ENCODE measurements at places on chromosomes 16 and 17.

DNA sequence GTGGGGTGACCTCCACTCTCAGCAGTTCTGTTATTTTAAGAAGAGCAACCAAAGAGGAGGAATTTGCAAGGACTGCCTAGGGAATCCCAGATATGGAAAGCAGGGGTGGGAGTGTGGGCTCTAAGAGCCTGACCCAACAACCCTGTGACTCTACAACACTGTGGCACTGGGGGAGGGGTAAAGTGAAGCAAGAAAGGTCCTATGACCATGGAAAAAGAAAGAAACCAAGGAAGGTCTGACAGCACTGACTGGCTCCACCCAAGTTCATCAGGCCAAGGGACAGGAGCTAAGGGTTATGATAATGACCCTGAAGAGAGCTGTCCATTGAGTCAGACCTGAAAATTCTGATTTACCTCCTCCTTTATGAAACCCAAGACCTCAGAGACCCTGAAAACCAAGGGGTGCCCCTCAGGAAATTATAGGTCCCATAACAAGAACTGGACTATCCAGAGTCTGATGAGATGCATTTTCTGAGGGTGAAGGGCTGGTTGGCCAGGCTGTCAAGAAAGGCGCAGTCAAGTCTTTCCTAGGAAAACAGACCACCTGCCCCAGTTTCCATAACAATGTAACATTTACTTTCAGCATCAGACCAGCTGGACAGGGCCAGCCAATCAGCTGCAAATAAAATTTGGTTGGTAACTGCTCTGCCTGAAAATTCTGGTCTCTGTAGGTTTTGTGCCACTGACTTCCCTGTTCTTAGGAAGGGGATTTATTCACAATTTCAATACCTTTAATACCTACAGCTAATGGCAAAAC, 53.8 kb upstream of the MTMR4 start:
- no peak for DNase-seq

GRCh38 chr17:9105068-9105868, 84.0 kb downstream of the NTN1 start:
- DNase-seq = no peak

- DNase-seq = no peak
These were observed 39.7 kb downstream of the XYLT1 start for GRCh38 chr16:17431012-17431411.

GRCh38 chr17:44417553-44417952, 28.1 kb upstream of the ITGA2B start:
- no peak for DNase-seq

GRCh38 chr17:45335721-45336120, 18.9 kb upstream of the MAP3K14 start:
- no peak for DNase-seq

DNA sequence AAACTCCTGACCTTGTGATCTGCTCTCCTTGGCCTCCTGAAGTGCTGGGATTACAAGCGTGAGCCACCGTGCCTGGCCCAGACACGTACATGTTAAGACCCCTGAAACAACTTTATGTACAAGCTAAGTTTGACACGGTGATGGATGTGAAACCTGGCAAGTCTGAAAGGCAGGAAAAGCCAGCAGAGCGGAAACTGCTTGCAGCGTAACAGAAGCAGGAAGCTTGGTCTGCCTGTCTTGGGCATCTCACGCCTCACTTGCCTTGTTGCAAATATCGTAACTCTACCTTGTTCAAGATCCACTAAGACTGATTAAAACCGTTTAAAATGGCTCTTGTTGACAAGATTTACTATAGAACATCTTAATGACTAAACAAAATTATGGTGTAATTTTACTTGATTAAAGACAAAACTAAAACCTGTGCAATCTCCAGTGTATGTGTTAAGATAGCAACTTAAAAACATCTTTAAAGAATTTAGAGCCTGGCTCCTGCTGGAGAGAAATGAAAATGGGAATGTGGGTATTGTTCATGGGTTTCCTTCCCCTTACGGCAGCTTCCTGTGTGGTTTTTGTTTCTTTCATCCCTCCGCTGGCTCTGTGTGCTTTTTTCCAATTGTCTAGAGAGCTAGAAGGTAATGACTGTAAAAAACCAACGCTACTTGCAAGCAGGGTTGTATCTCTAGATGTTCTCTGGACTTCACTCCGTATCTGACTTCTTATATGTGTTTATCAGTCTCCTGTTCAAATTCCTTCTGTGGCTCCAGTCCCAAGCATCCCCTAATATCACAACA, 477.6 kb downstream of the XYLT1 start:
- DNase-seq = no peak

GRCh38 chr16:59905131-59905530, 1171.0 kb upstream of the GOT2 start:
- DNase-seq = no peak

GRCh38 chr17:72361892-72362291, 241.1 kb downstream of the SOX9 start:
- no peak for DNase-seq

DNA sequence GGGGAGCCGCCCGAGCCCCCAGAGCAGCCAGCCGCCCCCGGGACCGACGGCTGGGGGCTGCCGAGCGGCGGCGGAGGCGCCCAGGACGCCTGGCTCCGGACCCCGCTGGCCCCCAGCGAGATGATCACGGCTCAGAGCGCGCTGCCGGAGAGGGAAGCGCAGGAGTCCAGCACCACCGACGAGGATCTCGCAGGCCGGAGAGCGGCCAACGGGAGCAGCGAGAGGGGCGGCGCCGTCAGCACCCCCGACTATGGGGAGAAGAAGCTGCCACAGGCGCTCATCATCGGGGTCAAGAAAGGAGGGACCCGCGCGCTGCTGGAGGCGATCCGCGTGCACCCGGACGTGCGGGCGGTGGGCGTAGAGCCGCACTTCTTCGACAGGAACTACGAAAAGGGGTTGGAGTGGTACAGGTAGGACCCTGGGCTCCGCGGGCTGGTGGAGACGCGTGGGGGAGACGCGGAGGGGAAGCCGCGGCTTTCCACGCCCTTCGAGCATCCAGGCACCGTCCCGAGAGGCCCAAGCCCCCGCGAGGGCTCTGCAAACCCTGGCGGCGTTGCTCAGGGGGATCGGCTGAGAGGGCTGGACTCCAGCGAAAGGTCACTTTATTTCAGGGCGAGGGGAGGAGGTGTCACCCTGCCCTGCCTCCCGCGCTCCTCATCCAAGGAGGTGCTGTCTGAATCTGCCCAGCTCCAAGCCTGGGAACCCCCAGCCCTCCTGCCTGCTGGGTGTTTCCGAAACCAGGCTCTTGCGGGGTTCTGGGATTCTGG, 1.2 kb downstream of the HS3ST4 start:
- no peak for DNase-seq

- DNase-seq = no peak
These were observed 16.8 kb downstream of the SMCR8 start for GRCh38 chr17:18331879-18332278.

DNA sequence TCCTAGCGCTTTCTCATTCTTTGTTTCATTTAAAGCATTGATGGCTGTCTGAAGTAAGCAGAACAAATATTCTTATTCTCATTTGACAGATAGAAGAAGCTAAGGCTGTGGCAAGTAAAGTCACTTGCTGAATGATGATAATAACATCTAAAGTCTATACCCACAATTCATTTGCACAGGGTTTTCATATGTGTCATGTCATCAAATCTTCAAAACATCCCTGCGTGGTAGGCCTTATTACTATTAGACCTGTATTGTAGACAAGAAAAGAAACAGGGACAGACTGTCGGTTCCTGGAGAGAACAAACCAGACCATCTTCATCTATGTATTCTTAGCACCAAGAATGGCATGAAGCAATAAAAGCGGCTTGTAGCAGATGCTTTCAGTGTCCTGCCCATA, 85.9 kb downstream of the ASIC2 start:
- no peak for DNase-seq

DNA sequence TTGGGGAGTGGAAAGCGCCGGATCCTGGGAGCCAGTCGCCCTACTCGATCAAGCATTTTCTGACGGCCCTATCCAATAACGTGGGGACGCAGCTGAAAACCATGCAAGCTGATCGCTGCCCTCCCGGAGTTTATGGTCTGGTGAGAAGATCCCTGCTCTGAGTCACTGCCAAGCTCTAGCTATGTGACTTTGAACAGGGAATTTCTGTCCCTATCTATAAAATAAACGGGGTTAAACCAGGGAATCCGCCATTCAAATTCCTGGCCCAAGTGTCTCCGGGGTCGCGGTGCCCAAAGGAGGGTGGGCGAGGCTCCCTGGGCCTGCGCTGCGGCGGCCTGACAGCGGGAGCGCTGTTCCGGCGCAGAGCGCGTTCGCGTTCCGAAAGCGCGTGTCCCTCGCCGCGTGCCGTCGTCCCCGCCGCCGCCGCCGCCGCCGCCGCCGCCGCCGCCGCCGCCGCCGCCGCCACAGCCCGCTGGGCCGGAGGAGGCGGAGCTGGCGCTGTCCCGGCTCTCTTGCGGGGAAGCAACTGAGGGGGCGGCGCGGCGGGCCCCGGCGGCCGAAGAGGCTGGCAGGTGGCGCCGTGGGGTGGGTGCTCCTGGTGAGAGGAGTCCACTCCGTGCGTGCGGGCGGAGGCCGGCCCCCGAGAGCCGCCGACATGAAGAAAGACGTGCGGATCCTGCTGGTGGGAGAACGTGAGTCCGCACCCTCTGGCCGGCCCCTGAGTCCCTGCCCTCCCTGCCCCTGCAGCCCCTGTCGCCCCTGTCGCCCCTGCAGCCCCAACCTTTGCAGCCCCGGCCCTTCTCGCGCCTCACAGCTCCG, at the start of gene RHOT1:
TSS of gene RHOT1 (plus strand) at position 465 of the 819 bp plus-strand sequence. CDS start at position 656, 191 bp downstream.
- DNase-seq = peak; percentile 71

GRCh38 chr17:62882878-62883277, 74.8 kb upstream of the MARCHF10 start:
- no peak for DNase-seq

DNA sequence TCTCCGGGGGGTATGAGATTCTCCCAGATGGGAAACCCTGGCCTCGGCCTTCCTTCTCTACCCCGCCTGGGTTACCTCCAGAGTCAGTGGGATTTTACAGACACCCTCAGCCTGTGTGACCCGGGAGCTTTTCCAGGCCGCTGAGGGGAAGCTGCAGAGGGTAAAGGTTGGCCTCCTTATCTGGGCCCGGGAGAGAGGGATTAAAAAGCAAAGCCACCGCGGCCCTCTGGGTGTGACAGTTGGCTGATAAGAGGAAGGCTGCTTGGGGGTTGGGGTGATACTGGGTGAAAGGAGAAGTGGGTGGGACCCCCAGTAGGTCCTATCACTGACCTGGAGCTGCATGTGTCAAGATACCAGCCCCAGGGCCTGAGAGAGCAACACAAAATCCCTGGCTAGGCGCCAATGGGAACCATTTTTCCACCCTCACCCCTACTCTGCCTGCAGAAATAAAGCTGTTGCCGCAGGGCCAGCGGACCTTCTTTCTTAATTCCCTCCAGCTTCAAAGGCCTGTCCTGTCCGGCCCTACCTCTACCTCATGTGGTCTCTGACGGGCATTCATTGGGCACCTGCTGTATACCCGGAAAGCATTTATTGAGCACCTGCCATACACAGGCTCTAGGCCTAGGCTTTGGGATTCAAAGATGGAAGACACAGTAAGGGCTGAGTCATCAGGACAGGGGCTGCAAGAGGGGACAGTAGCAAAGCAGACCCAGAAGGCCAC, 77.6 kb upstream of the GSE1 start:
- DNase-seq = no peak

GRCh38 chr17:74864866-74865395, 5.2 kb upstream of the GRIN2C start:
- no peak for DNase-seq

- no peak for DNase-seq
These were observed 161.7 kb upstream of the CDH5 start for GRCh38 chr16:66204756-66205155.

DNA sequence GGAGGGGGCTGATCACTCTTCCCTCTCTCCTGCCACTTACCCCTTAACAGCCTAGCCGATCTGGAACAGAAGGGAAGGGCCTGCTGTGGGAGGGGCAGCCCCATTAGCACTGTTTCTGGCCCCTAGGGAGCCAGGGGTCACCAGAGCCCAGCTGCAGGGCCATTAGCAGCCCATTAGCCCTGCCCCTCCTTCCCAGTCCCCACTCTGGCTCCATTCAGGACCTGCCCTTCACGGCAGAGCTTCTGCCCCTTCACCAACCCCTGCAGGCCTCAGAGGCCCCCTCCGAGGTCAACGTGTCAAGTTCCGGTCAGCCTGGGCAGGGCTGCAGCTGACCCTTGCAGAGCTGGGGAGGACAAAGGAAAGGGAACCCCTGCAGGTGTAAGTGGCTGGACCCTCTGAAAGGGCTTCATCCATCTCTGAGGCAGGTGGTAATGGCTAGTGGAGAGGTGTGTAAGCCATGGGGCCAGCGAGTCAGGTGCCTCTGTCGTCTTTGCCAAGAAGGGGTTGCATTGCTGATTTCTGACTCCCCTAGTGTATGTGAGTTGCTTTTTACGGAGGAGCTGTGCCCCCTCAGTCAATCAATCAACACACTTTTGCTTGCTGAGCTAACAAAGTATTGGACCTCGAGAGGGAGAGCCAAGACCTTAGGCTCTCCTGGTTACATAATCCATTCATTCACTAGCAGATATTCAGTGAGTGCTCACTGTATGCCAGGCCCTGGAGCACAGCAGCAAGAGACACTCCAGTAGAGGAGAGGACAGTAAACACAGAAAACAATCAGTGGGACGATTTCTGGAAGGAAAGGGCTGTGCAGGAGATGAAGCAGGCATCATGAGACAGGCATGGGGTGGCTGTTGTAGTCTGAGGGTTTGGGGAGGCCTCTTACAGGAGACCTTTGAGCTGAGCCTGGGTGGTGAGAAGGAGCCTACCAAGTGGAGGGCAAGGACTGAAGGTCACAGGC, 18.2 kb upstream of the KCNJ12 start:
- DNase-seq = no peak

DNA sequence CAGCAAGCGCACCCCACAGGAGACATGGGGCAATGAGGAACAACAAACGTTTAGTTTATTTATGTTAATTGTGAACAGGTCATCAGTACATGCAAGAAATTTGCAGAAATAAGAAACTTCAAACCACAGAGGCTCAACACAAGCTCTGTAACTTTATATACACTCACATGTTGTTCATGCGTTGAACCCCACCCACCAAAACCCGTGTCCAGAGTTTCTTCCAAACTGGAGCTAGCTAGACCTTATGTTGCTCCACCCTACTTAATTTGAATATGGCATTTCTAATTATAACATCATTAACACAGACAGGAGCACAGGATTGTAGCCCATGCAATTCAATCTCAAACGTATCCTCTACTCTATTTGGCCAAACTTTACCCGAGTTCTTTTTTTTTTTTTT, 192.1 kb downstream of the ZNF18 start:
- DNase-seq = no peak

DNA sequence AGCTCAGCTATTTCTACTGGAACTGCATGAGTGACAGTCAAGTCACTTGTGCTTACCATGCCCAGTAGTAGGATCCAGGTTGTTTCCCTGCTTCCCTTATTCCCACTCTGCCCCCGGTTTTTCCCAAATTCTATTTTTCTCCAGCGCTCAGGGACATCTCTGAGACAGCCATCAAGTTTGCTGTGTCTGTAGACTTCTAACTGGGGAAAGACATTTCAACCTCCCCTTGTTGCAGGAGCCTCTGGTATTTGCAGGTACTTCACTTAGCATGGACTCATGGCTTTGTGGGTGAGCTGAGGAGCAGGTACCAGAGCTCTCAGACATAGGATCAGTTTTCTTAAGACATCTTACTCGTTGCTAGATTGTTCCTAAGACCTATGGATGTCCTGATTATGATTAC, 801.6 kb upstream of the RBFOX1 start:
- no peak for DNase-seq

All from HS-27A (cell line).